Keratinocyte (primary cell): ENCODE measurements at places on chromosomes 7 and 10.

- DNase-seq = no peak
Observed at GRCh38 chr10:1380088-1380671, 324.0 kb downstream of the WDR37 start.

- DNase-seq = no peak
Observed at GRCh38 chr10:114548662-114549061, 109.4 kb downstream of the ABLIM1 start.

GRCh38 chr10:48289501-48290238, 15.2 kb upstream of the FRMPD2 start:
- DNase-seq = peak; percentile 41

- no peak for DNase-seq
Observed at GRCh38 chr10:113565364-113565763, 12.5 kb downstream of the HABP2 start.

DNA sequence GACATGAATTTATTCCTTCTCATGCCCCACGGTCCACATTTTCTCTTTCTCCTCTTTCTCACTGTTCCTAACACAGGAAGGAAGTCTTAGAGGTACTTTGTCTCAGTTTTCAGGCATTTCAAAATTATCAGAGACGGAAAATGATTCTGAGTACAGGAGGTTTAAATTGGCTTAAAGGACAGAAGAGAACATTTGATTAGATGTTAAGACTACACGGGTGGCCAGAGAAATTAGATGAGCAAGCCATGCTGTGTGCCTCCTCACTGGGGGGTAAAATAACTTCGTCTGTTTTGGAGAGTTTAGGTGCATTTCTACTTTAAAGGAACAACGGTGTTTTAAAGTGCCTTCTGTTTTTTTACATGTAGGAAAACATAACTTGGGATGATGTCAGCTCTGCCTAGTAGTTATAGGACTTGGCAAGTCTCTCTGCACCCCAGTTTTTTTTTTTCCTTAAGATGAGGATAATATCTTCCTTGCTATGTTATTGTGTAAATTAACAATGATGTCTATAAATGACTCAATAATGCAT, 66.9 kb downstream of the MCMBP start:
- no peak for DNase-seq

- DNase-seq = no peak
Observed at GRCh38 chr7:94170836-94171235, 166.7 kb upstream of the BET1 start.

DNA sequence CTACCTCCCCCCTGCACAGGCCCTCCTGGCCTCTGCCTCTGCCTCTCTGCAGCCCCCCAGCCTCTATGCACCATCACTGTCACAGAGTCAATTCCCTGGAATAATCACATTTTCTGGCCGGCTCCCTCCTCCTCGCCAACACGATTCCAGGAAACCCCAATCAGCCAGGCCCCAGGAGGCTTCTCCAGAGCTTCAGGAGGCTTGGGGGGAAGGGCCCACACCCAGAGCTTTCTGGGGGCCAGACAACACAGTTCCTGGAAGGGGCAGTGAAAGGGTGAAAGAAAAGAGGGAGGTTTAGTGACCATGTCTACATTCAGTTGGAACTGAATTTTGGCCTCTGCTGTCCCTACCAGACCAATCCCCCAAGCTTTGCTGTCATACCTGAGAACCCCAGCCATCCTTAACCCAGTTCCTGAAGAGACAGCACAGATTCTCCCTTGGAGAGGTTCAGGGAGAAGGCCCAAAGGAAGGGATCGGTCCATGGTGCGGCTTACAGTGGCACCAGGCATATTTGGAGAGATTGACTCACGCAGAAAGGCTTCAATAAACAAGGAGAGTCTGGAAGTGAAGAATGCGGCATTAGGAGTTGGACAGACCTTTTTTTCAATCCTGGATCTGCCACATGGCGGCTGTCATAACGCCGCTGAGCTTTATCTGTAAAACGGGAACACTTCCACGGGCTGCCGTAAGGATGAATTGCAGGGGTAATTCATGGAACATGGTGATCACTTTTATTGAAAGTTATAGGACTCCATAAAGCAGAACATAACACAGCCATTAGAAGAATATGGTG, 89.0 kb downstream of the NEURL1 start:
- DNase-seq = no peak

DNA sequence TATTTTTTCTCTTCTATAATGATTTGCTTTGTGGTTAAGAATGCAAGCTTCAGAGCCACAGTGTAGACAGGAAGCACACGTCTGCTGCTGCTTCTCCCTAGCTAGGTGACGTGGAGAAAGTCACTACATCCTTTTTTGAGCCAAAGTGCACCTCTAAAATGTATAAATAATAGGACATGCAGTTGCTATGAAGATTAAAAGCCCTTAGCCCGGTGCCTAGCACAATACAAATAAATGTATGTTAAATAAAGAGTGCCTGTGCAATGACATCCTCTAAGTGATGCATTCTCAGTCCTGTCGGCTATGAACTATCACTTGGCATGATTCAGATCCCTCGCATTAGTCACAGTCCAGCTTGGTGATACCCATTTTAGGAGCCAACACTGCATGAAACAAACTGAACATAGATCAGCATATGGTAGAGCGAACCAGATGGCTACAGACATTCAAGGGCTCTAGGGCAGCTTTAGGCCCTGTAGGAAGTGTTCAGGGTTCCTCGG, 4.8 kb upstream of the TRDMT1 start:
- no peak for DNase-seq

DNA sequence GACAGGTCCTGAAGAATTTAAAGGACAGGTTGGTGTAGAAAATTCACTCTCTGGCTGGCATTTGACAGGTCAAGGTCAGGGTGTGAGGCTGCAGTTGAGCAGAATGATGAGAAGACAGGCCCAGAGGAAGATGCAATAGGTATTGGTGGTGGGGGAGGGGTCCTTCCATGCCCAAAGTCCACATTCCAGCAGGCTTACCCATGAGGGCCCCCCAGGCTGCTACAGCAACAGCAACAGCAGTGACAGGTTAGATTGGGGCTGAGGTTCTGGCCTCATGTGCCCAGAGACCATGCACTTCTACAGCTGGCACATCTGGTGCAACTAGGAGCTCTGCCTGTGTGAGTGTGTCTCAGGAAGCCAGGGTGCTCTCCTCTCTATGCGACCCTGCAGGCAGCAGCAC, 223.5 kb upstream of the GHITM start:
- DNase-seq = no peak

DNA sequence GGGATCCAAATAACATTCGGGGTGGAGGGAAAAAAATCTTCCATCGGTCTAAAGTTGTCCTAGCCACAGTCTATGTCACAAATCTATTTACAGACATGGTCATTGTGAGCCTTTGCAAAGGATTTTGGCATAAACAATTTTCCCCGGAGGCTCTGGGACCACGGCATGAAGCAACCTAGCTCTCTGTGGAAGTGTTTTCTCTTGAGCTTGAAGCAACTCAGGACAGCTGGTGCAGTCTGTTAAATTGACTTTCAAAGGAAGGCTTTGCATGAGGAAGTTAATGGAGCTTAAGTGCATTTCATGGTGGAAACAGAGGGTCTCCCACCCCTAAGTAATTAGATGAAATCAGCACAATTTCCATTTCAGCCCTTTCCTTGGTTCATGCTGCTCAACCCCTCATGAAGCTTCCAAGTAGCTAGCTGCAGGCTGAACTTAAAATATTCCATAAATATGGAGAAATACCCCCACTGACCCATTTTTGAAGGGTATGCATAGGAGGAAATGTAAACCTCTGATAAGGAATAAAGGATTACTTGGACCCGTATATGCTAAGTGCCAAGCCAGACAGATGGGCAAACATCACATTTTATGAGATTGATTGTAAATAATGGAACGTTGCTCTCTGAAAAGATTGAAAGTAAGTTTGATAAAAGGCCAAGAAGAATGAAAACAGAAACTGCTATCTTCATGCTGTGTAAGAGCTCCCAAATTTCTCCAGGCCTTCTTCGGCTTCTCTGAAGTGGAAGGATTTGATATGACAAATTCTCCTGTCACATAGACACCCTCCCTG, 39.9 kb downstream of the CCDC3 start:
- no peak for DNase-seq

DNA sequence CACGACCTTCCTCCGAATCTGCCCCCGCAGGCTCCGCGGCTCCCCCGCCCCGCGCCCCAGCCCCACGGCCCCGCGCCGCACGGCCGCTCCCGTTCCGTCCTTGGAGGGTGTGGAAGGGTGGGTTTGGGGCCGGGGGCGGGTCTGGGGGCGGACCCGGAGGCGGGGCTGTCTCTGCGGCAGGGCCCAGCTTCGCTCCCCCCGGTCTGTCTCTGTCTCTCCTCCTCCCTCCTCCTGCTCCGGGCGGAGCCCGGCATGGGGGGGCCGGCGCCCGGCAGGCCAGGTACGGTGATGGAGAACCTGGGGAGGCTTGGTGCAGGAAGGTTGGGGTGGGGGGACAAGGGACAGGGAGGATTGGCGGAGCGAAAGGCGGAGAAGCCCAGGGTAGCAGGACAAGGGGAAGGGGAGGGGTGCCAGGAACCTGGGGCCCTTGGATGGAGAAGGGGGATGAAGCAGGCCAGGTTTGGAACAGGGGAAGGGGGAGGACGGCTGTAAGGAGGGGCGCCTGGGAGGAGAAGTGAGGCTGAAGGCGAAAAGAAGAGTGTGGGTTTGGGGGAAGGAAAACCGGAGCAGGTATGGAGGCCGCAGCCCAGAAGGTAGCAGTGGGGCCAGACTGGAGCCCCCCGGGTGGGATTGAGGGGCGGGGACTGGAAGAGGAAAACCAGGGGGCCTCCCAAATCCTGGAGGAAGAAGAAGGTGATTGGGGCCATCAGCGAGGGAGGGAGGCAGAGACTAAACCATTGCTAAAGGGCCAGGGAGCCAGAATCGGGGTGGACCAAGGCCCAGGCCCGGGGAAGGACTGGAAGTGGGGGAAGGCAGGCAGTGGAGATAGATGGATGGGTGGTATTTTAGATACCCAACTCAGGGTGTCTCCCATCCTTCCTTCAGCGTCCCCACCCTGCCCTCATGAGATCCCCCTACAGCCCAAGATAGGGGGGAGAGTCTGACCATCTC, at the start of gene NYAP1:
NYAP1 (plus strand) TSS at position 206 of the 951 bp plus-strand sequence. CDS start 1,385 bp downstream, outside the sequence.
- no peak for DNase-seq

DNA sequence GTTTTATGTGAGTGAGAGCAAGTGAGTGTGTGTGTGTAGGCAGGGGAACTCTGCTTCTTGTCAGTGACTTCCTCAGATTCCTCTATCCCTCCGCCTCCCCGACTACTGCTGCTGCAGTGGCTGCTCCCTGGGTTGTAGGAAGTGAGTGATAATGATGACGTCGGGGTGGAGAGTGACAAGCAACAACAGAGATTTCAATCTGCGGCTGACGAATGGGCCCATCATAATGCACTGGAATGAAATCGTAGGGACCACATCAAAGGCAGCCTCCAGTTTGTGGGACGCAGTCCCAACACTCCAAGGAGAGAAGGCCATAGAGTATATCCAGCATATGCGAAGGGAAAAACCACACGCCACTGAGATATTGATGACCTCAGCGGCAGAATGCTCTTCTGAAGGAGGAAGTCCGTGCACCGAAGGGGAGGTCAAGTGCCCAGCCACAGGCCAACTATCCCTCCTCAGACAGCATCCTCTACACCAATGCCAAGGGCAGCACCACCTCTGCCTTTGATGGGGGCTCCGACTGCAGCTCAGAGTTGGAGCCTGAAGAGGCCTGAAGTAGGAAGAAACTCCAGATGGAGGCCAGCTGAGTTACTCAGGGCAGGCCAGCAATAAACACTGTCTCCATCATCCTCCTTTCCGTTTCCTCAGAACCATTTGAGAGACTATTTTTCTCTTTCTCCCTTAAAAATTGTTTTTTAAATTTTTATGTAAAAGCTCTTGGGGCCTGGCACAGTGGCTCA, 11.3 kb upstream of the STMP1 start:
- DNase-seq = no peak

DNA sequence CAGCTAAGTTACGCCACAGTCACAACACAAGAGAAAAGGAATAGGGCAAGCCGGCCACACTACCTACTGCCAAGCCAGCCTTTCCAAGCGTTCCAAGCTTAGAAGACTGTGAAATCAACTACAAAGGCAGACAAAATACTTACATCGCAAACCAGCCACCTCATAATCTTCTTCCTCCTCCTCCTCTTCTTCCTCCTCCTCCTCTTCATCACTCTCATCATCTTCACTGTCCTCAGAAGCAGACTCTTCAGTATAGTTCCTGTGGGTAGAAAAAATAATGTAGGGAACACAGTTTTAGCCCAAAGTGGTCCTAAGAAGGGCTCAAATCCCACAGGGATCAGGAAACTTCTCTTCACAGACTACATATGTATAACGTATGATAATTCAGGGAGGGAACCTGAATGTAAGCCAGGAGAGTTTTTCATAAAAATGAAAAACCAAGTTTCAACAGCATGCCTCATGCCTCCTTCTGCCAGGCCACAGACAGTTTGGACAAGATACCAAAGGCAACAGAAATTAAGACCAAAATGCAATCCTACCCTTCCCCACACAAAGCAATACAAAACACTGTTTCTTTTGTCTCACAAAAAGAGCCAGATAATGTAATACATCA, 13.6 kb downstream of the FZD9 start:
- no peak for DNase-seq

DNA sequence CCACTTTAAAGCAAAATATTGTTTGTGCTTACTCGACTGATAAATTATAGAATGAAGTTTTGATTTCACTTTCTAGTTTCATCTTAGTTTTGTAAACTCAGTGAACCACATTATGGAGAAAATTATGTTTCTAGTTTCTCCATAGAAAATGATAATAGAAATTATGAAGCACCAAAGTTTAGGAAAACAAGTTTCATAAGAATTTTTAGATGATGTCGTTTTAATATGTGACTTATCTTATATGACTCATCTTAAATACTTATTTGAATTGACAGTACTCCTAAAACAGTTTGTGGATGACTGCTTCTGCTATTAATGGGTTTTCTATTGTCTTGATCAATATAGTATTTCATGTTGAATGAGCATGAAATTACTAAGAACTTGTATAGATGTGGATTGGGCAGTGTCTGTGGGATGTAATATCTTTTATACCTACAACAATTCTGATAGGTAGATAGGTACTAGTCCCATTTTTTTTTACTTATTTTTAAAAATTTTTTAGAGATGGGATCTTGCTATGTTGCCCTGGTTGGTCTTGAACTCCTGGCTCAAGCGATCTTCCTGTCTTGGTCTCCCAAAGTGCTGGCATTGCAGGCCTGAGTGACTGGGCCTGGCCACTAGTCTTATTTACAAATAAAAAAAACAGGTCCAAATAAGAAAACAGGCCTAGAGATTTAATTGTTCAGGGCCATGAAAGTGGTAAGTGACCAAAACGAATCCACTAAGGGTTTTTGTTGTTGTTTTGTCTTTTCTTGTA, 3.7 kb downstream of the HBP1 start:
- no peak for DNase-seq

DNA sequence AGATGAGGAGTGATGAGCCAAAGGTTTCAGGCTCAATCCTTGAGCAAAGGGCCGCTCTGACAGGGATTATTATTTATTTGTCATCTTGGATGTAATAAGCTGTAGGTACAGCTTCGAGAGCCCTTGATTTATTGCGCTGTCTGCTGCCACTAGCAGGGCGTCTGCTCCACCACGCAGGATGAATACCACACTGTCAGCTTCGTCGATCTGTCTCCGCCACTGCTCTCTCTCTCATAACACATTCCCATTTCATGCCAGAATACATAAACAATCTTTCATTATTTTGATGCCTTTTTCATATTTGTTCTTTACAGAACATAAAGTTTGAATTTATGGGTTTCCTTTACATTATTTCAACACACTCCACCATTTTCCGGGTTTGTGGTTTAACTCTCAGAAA, 276.6 kb downstream of the LRMDA start:
- no peak for DNase-seq
